ENCODE measurements at places on chromosomes 12 and 14.

DNA sequence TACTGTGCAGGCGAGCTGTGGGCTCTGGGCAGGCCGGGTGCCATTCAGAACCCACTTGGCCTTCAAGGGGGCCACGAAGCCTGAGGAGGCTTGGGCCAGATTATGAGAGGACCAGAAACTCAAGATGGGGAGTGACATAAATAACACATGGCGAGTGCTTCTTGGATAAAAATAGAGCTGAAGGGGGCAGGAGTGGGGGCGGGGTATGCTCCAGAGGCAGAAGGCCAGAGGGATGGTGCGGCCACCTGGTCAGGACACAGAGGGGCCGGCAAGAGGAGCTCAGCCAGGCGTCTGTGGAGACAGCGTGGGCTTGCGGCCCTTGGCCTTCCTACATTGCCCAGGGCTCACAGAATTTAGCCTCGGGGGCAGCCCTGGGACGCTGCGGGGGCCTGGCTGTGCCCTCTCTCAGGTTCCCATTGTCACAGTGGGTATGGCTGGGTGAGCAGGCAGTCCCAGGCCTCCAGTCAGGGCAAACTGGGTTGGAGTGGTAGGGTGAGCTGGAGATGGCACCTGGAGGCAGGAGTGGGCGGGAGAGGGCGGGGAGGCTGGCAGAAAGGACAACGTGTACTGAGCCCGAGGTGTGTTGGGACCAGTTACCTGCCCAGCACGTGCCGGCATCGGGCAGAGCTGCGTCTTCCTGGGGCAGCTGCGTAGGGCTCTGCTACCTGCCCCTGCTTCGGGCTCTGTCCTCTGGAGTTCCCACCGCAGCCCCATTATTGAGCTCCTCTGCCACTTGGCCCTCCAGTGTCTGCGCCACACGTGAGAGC is 7.4 kb upstream of the SLC25A29 start:
- DNase-seq: no peak

- no peak for DNase-seq
Observed at GRCh38 chr12:5180496-5180895, 136.8 kb downstream of the KCNA5 start.

- DNase-seq: no peak
Observed at GRCh38 chr12:24770821-24771220, 178.1 kb downstream of the BCAT1 start.

GRCh38 chr12:43776498-43776897 is 17.7 kb downstream of the IRAK4 start:
- DNase-seq: no peak

DNA sequence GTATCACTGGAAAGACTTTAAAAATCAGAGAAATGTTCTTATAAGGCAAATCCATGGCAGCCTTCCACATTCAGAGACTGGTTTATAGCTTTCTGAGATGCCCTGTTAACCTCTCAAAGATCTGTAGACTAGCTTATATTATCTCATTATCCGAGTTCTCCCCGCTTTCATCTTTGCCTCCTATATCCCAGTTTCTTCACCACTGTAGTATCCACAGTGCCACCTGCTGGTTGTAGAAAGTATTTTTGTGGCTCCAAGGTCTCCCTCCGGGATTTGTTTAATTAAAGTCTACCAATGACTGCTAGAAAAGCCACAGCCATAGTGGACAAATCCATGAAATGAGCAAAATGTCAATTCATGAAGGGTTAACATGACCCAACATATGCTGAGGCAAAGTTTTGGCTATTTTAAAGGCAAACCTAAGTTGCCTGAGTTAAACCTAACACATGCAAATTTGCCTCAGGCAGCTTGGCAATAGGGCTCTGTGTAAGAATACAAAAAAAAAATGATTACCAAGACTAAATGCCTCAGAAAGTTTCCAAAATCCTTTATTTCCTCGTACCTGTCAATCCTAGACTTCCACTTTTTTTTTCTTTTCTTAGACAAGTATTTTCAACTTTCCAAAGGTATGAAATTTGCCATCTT is 218.8 kb upstream of the BMP4 start:
- peak; percentile 1 for DNase-seq

GRCh38 chr12:94561943-94562411 is 88.4 kb downstream of the TMCC3 start:
- no peak for DNase-seq

DNA sequence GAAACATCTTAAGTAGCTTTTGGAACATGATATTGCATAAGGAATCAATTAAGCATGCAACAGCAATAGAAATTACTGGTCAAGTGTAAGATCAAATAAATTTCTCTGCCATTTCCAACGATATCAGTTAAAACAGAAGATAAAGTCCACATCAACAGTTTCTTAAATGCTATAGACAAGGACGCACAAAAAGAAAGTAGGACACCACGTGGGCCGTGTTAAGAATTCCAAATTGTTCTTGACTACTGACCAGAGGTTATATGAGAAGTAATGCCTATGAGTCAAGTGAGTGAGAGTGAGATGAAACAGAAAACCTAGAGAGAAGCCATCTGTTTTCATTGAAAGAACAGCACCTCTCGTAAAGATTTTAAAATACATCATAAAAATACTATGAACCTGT is 318.2 kb downstream of the TMEM117 start:
- DNase-seq: no peak

DNA sequence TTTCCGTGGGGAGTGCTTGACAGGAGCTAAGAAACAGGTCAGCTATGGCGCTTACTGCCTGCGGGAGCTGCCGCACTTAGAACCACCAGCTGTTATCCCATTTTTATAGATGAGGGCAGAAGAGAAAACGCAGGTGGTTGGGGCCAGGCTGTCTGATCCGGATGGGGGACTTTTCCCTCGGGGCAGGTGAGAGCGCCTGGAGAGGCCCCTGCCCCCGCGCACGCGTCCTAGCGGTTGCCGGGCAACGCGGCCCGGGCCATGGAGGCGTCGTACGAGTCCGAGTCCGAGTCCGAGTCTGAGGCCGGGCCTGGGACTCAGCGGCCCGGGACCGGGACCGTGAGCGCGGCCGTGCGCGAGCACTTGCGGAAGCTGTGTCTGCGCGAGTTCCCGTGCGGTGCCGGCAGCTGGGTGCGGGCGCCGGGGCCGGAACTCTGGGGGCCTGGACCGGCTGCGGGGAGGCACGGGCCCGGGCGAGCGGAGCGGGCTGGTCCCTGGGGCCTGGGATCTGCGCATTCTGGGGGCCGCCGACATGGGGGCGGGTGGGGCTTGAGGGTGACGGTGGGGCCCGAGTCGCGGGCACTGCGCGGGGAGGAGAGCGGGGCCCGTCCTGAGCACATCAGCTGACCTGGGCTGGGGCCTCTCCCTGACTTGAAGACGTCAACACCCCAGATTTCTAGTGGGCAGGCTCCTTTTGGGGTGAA is at the start of gene LRRC43:
TSS of gene LRRC43 (plus strand) at position 237 of the 701 bp plus-strand sequence. CDS start at position 259, 22 bp downstream.
- no peak for DNase-seq

DNA sequence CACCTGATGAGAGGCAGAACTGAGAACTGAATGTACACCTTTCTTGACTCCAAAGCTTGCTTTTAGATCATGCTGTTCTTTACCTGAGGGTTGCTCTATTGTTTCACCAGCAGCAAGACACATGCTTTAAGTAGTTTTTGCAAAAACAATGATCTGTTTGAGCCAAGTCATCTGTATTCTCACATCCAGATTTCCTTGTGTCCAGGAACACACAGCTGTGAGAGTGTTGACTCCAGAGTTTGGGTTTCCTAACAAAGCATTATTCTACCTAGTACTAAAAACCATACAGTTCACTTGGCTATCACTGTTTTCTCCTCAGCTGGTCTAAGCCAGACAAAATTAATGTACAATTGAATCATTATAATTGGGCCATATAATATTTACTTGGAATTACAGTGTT is 120.4 kb downstream of the STAB2 start:
- no peak for DNase-seq

DNA sequence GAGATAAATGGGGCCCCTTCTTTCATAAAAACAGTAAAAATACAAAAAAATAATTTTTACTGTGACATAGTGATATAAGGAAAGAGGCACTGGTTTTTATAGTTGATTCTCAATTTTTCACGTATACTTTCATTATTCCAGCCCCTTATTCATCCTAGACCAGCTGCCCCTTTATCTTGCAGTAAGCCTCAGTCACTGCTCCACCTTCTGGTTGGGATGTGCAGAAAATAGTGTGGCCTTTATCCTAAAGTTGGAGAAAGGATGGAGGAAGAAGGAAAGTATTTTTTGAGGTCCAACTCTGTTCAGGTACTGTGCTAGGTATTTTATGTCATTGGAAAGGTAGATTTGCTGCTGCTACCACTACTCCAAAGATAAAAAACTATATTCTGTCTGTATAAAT is 172.7 kb downstream of the ANO6 start:
- no peak for DNase-seq

- DNase-seq: peak; percentile 58
Observed at GRCh38 chr12:130826151-130826801, 12.8 kb downstream of the STX2 start.

DNA sequence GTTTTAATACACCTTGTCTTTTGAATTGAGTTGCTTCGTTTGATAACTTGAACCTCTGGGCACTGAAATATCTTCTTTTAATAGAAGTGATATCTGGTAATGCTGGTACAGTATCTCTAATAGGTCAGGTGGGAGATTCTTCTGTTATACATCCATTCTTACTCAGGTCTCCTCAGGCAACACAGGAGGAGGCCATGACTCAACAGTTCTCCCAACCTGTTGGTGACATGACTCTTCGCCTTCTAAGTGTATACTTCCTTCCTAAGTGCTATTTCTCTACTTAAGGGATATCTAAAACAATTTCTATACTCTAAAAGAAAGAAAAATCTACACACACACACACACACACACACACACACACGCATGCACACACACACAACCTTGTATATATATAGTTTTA is 509.1 kb downstream of the PCNX1 start:
- no peak for DNase-seq

DNA sequence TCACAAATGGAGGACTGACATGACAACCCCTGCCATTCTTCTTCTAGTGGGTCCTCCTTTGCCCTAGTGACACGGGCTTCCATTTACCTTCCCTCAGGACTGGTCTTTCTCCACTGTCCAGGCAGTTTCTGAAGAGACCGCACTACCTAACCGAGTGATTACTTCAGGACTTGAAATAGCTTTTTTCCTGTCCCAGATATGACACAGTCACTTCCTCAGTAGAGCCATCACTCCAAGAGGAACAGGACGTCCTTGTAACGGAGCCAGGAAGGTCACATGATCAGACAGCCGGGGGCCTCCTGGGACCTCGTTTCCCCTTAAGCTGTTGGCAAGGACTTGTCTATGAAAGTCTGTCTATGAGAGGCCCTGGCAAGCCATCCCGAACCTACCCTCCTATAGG is 62.3 kb downstream of the FOS start:
- no peak for DNase-seq

DNA sequence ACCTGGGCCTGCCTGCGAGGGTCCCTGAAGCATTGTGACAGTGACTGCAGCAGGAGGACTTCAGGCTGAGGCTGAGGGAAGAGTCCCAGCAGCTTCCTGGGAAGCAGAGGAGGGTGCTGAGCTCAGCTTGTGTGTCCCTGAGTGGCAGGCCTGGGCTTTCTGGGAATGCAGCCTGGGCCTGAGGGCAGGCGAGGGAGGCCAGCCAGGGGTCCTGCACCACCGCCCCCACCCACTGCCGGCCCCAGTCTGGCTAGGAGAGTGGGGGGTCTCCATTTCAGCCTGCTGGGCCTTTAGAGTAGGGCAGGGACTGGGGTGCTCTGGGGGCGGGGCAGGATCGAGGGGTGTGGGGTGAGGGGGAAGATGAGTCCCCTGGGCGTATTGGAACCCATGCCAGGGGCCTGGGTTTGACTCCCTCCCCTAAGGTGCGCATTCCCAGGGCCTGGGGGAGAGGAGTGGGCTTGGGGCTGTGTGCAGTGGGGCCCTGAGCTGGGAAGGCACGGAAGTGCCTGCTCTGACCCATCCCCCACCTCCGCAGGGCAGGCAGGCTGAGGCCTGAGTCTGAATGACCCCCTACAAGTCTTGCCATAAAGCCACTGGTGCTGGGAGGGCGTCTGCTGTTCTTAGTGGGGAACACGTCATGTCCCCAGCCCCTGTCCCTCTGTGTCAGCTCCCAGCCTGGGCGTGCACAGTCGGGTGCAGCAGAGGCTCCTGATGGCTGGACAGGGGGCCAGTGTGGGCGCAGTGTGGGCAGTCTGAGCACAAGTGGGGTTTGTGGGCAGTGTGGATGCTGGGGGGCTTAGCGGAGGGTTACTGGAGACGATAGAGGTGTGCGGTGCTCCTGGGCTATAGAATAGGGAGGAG is 46.4 kb downstream of the KRT80 start:
- no peak for DNase-seq

- DNase-seq: no peak
Observed at GRCh38 chr12:98053202-98053601, 462.2 kb upstream of the TMPO start.

DNA sequence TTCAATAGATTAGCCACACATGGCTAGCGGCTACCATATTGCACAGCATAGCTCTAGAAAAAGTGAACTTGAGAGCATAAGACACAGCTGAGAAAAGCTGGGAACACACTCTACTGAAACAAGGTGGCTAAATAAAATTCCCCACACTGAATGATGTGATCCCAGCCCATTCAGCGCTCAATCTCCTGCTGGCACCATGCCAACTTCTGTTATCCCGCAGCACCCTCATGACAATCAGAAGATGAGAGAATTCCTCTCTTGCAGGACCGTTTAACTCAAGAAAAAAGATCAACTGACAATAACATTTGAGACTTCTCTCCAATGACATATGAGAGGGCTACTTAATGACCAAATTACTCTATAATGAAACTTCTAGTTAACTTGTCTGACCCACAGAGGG is 115.4 kb downstream of the ADAMTS20 start:
- DNase-seq: no peak

DNA sequence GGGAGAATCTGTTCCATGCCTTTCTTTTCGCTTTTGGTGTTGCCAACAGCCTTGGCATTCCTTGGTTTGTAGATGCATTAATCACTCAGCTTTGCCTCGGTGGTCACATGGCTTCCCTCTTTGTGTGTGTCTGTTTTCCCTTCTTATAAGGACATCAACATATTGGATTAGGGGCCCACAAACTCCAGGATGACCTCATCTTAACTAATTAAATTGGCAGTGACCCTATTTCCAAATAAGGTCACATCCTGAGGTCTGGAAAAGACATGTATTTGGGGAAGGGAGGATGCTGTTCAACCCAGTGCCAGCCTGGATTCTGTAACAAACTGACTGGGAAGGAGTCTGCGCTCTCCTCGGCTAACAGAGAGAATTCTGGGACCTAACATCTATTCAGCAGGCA is 365.7 kb upstream of the FKBP4 start:
- no peak for DNase-seq

- no peak for DNase-seq
Observed at GRCh38 chr12:99261256-99261655, 386.3 kb upstream of the GARIN6 start.

DNA sequence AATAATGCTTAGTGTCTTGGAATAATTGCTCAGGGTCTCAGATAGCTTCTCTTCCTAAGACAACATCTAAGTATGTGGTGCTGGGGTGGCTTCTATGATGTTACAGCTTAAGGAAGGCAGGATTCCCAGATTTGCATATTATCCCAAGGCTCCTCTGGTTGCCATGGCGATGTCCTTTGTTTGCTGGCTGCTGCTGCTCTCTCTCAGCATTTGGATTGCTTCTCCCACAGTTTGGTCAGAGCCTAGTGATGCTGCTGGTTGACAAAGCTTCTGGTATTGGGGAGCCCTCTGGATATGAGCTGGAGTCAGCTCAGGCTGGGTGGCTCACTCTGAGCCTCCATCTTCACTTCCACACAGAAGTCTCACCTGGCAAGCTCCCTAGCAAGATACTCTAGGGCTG is 56.4 kb upstream of the FBXO33 start:
- no peak for DNase-seq
